ENCODE measurements at places on chromosomes 6 and 20. TPM values are rescaled to one million over a fixed set of nuclear protein-coding genes. Genes with fewer than 3 reads are reported as not detected.

GUCA1A gene
- polyA plus RNA-seq, result 0.24 TPM

PDE7B gene
- polyA plus RNA-seq, result 8.3 TPM

TEAD3 gene
- 38.5 TPM for polyA plus RNA-seq

ELOVL2 gene
- 9.0 TPM for polyA plus RNA-seq

CTCFL gene
- 2.2 TPM for polyA plus RNA-seq

RBBP8NL gene
- polyA plus RNA-seq, result 0.87 TPM

GPRC6A gene
- polyA plus RNA-seq, result 0.51 TPM
